ENCODE measurements at places on chromosomes 11 and 22.

DNA sequence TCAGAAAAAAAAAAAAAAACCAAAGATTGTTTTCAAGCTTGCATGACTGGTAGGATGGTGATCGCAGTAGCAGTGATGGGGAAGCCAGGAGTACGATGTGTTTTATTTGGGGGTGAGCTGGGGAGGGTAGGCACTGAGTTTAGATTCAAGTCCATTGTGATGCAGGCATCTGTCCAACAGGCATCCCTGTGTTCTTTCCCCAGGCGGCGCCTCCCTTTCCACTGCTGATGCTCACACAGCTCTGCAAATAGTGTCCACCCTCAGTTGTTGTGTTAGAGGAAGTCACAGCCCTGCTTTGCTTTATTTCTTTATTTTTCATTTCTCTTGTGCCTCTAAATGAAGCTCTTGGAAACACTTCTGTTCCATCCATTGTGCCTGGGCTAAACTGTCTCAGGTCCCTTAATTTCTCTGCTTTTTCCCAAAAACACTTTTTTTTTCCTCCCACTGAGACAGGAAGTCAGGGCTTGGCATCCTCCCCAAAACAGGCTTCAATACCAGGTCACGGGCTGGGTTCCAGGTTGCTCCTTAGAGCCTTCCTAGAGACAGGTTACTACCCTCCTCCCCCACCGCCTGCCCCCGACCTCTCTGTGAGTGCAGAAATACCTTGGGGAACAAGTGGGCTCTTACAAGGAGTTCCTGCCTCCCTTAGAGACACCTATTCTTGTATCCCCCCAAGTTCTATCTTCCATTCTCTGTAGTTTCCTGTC lies 38.6 kb upstream of the HSPA8 start:
- DNase-seq = peak; percentile 45

- peak; percentile 19 for DNase-seq
Observed at GRCh38 chr11:129313541-129314297, 61.9 kb upstream of the BARX2 start.

DNA sequence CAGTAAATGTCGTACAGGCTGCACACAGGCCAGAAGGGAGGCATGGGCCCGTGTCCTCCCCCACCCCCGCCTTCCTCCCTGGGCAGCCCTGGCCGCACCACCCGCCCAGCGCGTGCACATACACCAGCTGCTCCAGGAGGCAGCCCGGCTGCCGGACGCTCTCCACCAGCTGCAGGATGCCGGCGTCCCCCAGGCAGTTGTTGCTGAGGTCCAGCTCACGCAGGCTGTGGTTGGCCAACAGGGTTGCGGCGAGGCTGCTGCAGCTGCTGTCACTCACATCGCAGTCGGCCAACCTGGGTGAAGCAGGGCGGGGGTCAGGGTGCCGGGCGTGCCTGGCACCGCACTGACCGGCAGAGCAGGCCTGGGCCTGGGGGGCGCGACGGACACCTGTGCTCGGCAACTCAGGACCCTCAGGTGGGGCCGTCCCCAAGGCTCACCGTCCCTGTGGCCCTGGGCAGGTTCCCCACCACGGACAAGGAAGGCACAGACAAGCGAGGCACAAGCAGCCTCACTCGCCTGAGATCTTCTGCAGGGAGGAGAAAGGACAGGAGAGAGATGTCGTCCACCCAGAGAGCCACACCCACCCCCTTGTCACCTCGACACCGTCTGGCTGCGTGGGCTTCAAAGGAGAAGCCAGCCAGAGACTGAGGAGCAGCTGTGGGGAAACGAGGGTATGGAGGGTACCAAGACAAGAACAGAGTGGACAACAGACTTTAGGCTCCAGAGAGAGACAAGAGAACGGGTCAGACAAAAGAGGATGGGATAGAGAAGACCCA lies 12.1 kb downstream of the RNH1 start:
- DNase-seq = no peak

DNA sequence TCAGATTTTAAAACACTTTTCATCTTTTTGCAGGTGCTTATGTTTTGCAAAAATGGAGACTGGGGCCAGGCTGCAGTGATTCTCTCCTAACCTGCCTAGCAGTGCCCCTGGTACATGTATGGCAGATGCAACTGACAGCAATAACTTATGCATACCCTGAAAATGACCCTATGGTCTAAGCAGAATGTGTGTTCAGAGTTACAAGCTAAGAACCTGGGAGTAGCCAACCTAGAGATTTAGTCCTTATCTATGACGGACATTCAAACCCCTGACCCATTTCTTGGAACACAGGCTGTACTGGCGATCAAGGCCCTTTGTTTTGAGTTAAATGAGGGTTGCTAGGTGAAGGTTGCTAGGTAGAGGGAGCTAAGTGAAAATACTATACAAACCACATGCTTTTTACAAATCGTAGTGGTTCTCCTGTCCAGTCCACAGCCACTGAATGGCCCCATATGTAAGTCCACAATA lies 184.9 kb upstream of the SESN3 start:
- no peak for DNase-seq

GRCh38 chr11:44960200-44960845 lies 9.6 kb upstream of the TP53I11 start:
- DNase-seq = peak; percentile 32

- DNase-seq = peak; percentile 70
Observed at GRCh38 chr22:31630331-31631329, 31.4 kb downstream of the PISD start.

GRCh38 chr11:75966537-75967287 lies 151.7 kb downstream of the UVRAG start:
- DNase-seq = peak; percentile 96

GRCh38 chr11:36155124-36155561 lies 134.1 kb downstream of the COMMD9 start:
- no peak for DNase-seq

DNA sequence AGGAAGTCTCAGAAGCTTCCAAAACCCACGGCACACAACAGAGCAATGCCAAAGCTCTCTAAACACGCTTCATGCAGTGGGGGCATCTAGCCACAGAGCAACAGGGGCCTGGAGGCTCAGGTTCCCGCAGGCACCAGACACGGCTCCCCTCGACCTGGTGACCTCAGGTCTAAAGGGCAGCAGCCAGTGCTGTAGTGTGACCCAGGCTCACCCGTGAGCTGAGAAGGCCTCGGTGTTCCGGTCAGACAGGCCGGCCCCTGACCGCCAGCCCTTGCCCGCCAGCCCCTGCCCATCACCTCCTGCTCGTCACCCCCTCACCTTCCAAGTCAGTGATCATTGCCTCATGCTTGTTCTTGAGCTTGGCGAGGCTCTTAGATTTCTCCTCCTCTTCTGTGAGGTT lies 45.7 kb downstream of the APOL1 start:
- no peak for DNase-seq

- no peak for DNase-seq
Observed at GRCh38 chr11:61782841-61783240, 9.6 kb downstream of the TMEM258 start.

- no peak for DNase-seq
Observed at GRCh38 chr11:121214861-121215260, 77.7 kb upstream of the SC5D start.

DNA sequence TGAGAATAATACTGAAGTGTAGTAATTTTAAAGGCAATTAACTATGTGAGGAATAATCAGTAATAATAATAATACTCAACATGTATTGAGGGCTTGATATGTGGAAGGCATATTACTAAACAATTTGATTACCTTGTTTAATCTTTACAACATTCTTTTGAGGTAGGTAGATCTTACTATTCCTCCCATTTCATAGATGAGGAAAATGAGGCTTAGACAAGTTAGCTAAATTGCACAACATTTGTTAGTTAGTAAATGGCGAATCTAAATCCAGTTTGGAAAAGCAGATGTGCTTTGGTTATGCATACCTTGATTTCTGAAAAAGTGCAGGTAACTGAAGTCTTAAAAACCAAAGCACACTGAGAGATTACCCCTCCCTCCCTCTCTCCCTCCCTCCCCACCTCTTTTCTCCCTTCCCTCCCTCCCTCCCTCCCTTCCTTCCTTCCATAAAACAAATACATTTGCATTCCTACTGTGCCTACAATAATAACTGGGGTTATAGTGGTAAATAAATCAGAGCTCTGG lies 93.1 kb upstream of the MTMR2 start:
- DNase-seq = no peak

GRCh38 chr22:35445933-35446332 lies 46.0 kb downstream of the MCM5 start:
- DNase-seq = peak; percentile 64

DNA sequence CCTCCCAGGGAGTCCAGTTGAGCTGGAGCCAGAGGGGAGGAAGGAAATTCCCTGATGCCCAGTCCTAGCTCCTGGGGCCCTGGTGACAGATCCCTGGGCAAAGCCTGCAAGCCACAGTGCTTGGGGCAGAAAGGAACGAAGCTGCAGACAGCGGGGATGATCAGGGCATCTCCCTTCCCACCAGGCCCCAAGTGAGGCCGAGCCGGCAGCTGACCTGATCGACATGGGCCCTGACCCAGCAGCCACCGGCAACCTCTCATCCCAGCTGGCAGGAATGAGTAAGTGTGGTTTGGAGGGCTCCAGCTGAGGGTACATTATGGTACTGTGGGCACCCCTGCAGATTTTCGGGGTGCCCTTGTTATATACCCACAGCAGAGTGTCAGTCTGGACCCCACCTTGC lies 33.5 kb downstream of the TOM1 start:
- no peak for DNase-seq

GRCh38 chr11:120952461-120953434 lies 71.2 kb upstream of the TBCEL start:
- peak; percentile 64 for DNase-seq

DNA sequence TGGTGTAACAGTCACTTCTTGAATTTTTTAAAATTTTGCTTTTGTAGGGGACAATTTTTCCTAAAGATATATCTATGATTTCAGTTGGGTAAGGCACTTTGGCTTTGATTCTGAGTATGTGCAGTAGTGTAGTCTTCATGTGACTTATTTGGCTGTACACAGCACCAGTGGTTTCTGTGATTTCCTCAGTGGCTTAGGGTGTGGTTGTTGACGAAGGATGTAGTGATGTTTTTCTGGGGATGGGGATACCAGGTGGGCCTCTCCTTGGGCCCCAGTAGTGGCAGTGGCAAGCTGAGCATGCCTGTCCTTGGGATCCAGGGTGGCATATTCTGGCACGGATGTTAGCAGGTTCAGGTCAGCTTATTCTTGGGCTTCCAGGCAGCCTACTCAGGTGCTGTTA lies 364.9 kb upstream of the CADM1 start:
- no peak for DNase-seq

GRCh38 chr11:18844753-18845367 lies 53.3 kb upstream of the PTPN5 start:
- peak; percentile 48 for DNase-seq

- no peak for DNase-seq
Observed at GRCh38 chr22:44522526-44523170, 24.6 kb upstream of the RTL6 start.

GRCh38 chr11:19075636-19076035 lies 15.1 kb upstream of the MRGPRX2 start:
- no peak for DNase-seq

DNA sequence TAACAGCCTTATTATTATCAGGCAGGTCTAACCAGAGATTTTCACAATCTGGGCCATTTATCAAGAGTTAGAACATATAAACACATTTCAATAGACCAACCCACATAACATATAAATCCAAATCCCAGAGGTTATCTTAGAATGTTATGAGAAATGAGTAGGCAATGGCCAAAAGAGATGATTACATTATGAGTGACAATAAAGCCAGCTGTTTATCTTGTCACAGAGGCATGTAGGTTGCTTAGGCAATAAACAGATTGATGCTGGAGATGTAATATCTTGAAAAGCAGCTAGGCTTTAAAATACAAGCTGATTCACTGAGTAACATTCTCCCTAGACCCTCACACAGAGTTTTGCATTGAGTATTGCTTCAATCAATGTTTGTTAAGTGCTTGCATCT lies 148.5 kb upstream of the SESN3 start:
- no peak for DNase-seq

- no peak for DNase-seq
Observed at GRCh38 chr11:28729339-28729738, 621.2 kb downstream of the METTL15 start.

GRCh38 chr11:72965672-72966071 lies 151.5 kb downstream of the ATG16L2 start:
- no peak for DNase-seq

GRCh38 chr11:62141111-62142042 lies 17.6 kb downstream of the INCENP start:
- no peak for DNase-seq

- no peak for DNase-seq
Observed at GRCh38 chr22:28984482-28985158, 77.0 kb downstream of the C22orf31 start.

GRCh38 chr22:49730656-49731055 lies 97.0 kb downstream of the BRD1 start:
- no peak for DNase-seq

DNA sequence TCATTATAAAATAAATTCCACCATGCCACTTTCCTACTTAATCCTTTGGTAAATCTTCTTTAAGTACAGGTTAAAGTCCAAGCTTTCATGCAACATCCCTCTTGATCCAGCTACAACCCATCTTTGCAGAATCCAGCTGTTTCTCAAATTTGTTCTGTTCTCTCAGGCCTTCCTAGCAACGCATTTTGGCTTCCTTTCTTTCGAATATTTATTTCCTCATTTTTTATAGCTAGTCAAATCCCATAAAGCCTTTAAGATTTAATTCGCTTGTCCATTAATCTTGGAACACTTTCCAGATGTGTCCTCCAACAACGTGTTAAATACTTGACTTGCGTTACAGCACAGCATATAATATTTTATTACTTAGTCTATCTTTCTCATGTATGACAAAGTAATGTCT lies 600.1 kb upstream of the CHORDC1 start:
- no peak for DNase-seq

GRCh38 chr11:70595452-70595851 lies 197.1 kb downstream of the CTTN start:
- DNase-seq = no peak

GRCh38 chr11:2520736-2521035 lies 75.9 kb downstream of the KCNQ1 start:
- no peak for DNase-seq

- peak; percentile 45 for DNase-seq
Observed at GRCh38 chr11:117426297-117426685, 98.6 kb downstream of the CEP164 start.

DNA sequence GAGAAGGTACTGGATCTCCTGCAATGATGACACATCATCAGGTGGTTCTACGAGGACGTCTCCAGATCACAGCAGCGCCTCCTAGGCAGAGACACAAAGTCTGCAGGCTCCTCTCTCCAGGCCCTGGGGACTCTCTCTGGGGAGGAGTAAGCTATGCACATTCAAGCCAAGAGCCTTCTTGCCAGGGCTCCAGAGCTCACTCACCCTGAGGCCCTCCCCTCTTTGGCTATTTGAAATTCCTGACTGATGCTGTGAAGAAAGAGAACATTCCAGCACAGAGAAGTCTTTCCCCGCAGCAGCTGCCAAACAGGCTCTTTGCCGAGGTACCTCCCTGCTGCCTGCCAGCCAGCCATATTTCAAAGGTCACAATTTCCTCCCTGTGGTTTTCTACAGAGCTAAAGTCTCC lies 204.9 kb downstream of the CSNK2A3 start:
- peak; percentile 89 for DNase-seq

- no peak for DNase-seq
Observed at GRCh38 chr11:86934926-86935579, 20.1 kb downstream of the FZD4 start.

GRCh38 chr11:119567688-119568582 lies 145.0 kb upstream of the THY1 start:
- peak; percentile 97 for DNase-seq
